ENCODE measurements at places on chromosomes 7 and 10. TPM values are rescaled to one million over a fixed set of nuclear protein-coding genes. Genes with fewer than 3 reads are reported as not detected.

DNA sequence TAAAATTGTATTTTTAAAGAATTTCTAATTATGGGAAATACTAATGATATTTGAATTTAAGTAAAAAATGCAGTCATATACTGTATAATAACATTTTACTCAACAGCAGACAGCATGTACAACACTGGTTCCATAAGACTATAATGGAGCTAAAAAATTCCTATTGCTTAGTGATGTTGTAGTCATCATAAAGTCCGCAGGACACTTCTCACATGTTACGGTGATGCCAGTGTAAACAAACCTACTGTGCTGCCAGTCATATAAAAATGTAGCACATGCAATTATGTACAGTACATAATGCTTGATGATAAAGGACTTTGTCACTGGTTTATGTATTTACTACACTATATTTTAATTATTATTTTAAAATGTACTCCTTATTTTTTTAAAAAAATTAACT, 629.3 kb downstream of the IPMK start:
- no peak for DNase-seq

- no peak for DNase-seq
Measured at GRCh38 chr7:140213684-140214074, 36.9 kb upstream of the KDM7A start.

- DNase-seq = no peak
Measured at GRCh38 chr7:134515569-134516468, 11.5 kb upstream of the AKR1B10 start.

GRCh38 chr10:79103585-79103984, 34.8 kb downstream of the ZMIZ1 start:
- no peak for DNase-seq

- no peak for DNase-seq
Measured at GRCh38 chr7:45888185-45888992, at the start of gene IGFBP1. IGFBP1 (plus strand) TSS chr7:45888488; CDS start chr7:45888653, 165 bp downstream.

- DNase-seq = no peak
Measured at GRCh38 chr7:16660702-16661464, 14.9 kb downstream of the BZW2 start.

DNA sequence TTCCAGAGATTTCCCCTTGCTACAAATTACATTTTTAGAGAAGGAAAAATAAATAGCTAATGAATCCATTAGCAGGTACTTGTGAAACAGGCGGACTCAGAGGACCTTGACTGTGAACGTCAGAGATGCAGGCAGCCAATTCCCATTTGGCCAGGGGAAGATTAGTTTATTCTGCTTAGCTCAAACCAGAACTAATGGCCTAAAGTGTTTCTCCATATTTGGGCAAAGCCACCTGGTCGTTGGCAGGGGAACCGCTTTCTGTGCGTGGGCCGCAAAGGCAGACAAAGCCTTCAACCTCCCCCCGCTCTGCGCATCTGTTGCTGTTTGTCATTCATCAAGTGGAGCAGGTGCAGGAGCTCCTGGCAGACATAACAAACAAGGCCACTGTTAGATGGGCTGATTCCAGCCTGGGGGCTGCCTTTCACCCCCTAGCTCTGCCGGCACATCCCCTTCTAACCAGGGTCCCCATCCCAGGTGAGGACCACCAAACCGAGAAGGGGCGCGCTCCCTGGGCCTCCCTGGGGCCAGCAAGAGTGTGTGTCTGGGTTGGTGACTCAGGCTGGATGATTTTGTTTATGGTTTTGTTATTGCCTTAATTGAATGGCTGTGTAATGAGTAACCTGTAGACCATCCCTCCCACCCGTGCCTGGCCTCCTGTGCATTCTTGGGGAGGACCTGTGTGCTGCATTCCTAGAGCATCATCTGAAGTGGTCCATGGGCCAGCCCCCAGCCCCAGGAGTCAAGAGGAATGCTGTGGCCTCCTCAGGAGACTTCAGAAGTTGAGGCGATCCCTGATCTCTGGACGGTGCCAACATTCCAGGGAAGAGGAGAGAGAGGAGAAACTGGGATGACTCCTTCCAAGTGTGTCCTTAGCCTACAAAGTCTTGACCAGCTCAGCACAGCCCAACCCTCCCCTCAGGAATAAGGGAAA, 14.5 kb upstream of the CPA1 start:
- no peak for DNase-seq

GRCh38 chr10:127151981-127152699, 44.3 kb downstream of the INSYN2A start:
- no peak for DNase-seq

- DNase-seq = no peak
Measured at GRCh38 chr10:6918305-6918704, 338.2 kb upstream of the PRKCQ start.

DNA sequence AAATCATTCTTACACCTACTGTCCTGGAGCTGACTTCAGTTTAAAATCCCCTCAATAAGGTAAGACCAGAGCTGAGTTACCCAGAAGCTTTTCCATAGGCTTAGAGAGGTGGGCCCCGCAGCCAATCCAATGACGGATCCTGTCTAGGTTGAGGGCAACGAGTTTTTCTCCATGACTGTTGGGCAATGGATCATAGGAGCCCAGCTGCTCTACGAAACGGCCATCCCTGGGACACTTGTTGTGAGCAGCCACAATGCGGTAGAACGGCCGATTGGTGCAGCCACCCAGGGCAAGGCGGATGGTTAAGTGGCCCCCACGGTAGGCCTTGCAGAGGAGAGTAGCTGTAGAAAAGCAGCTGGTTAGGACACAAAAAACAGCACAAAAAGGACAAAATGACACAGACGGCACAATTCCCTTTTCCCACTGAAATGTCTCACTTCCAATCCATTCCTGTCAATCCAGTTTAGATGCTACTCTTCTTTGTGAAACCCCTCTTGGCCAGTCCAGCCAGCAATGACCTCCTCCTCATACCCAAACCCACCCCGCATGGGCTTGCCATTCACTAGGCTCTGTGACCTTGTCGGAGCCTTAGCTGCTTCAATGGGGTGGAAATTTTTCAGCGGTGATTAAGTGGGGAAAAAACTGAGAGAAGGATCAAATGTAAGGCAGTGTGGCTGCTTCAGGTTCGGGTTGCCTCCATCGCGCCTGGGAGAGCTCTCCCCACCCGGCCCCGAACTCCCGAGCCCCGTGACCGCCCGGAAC, 580 bp downstream of the MRPS16 start:
- no peak for DNase-seq

DNA sequence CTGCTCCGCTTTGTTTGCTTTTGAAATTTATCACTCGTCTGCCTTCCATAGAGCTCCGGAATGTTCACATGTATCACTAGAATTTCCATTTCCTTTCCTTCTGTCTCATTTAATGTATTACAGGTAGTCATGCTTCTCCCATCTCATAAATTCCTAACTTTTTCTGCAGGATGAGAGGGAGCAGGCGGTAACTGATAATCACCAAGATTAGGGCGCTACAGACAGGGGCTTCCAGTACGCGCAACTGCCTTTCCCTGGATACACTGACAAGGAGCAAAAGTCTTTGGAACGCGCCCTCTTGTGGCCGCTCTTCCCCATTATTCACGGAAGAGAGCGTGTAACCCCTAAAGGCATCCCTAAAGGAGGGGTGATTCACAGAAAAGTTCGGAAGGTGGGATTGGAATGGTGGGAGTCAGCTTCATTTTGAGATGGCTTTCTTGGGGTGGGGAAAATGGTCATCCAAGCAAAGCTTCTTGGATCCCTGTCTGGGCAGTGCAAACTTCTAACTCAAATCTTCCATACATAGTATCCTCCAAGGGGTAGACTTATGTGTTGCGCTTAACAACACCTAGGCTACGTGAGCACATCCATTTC, 6.5 kb downstream of the INHBA start:
- peak; percentile 84 for DNase-seq

DNA sequence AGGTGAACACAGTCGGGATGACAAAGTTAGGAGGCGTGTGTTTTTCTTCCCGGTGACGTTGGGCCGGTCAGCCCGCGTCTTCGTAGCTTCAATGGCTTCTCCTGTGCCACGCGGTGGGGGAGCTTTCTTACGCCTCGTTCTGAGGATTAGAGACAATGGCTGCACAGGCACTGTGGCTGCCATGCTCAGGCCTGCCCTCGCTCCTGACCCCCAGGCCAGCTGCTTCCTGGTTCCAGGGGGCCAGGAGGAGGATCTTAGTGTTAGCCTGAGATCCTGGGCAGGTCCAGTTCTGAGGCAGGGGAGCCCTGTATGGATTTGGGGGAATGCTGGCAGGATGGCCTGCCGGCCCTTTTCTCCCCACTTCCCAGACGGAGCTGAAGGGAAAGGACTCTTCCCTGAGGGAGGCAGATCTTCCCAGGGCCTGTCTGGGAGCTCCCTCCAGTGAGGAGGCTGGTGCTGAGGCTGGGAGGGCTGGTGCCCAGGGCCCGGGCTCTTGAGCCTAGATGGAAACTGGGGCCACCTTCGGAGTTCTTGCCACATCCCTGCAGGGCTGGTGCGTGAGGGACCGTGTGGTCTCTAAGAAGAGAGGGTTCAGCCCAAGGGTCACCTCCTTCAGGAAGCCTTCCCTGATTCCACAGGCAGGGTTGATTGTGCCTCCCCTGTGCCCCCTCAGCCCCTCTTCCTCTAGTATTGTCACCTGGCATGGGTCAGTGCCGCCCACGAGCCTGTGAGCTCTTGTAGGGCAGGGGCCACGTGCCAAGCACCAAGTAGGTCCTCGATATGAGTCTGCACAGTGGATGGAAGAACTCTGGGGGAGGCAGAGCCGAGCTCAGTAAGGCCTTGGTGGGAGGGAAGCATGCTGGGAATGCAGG, 101.4 kb downstream of the GRK5 start:
- DNase-seq = no peak

DNA sequence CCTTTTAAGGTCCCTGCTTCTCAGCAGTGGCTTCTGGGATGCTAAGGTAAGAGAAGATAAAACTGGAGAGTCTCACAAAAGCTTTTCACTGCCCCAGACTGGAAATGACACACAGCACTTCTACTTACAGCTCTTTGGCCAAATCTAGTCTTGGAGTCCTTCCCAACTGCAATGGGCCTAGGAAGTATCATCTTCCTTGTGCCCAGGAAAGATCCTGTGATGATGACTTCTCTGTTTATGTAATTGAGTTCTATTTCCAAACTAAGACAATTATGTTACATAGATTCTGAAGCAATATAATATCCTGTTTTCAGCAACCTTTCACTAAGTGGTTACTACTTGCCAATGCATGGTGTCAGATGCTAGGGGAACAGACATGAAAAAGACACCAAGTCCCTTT, 234.1 kb downstream of the PTEN start:
- DNase-seq = no peak

Gene SPDYE11
- polyA plus RNA-seq = 0.13 TPM

Gene ZNF22
- polyA plus RNA-seq = 97.9 TPM

Gene MORN4
- 24.2 TPM for polyA plus RNA-seq

Gene GJD4
- polyA plus RNA-seq = not detected

Gene PSD
- 7.8 TPM for polyA plus RNA-seq

All from left renal cortex interstitium (tissue), 4 donors.